H4 (cell line): ENCODE measurements at places on chromosomes 2 and 18. TPM values are rescaled to one million over a fixed set of nuclear protein-coding genes. Genes with fewer than 3 reads are reported as not detected.

TSPYL6 gene
- total RNA-seq = not detected in 2 replicates

- DNase-seq = no peak
These were observed 60.7 kb downstream of the ITGB6 start for GRCh38 chr2:160139350-160139749.

DNA sequence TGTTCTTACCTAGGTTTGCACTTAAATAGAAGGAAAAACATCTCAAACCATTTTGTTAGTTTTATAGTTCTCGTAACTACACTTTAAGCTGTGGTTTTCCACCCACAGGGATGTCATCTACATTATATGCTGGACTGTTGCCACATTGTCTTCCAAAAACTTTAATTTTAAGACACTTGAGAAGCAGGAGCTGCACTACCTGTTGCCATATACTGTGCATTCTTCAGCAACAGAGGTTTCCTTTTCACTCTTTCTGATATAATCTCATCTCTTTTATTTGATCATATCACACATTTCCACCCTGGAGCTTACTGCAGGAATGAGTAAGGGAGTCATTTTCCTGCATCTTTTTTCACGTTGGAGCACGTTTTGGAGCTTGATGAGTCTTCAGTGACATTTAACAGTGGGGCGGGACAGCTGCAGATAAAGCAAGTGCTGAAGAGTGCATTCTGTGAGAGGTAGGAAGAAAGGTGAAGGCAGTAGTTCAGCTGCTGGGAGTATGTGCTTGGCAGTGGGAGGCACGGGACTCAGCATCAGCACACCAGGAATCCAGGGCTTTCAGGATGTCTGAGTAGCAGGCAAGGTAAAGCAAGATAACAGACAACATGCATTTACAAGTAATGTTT lies 3.8 kb downstream of the LIMS1 start:
- no peak for DNase-seq

DNA sequence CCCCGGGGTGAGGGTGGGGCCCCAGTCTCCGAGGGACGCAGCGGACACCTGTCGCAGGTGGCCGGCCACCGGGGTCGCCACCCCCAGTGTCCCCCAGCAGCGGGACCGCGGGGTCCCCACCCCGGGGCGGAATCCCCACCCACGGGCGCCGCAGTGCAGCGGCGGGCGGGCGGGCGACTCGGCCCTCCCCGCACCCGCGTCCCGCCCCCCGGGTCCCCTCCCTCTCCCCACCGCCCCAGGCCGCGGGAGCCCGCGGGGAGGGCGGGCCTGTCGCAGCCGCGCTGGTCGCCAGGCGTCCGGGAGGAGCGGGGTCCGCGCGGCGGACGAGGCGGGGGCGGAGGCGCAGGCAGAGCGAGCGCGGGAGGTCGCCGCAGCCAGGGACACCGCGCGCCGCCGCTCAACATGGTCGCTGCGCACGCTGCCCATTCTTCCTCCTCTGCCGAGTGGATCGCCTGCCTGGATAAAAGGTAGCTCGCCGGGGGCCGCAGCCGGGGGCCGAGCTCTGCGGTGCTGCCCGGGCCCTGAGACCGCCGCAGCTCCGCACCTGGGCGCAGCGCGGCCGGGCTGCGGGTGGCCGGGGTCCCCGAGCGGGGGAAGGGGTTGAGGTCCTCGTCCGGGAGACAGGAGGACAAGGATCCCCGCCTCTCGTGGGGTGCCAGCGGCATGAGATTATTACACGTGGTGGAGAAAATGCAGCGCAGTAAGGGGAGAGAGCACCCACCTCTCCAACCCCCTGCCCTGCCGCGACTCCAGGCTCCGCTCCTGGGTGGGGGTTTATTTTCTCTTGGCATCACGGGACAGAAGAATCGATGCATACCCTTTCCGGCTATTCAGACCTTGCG lies at the start of gene RAPGEF4:
Gene RAPGEF4, plus strand, starts transcription at position 264 of the 842 bp plus-strand sequence. Its CDS starts 139 bp downstream, at position 403.
- DNase-seq = no peak

- DNase-seq = no peak
These were observed 15.7 kb upstream of the TTC21B start for GRCh38 chr2:165969227-165969626.

- DNase-seq = no peak
These were observed 48.0 kb upstream of the ANXA4 start for GRCh38 chr2:69693775-69694450.

DNA sequence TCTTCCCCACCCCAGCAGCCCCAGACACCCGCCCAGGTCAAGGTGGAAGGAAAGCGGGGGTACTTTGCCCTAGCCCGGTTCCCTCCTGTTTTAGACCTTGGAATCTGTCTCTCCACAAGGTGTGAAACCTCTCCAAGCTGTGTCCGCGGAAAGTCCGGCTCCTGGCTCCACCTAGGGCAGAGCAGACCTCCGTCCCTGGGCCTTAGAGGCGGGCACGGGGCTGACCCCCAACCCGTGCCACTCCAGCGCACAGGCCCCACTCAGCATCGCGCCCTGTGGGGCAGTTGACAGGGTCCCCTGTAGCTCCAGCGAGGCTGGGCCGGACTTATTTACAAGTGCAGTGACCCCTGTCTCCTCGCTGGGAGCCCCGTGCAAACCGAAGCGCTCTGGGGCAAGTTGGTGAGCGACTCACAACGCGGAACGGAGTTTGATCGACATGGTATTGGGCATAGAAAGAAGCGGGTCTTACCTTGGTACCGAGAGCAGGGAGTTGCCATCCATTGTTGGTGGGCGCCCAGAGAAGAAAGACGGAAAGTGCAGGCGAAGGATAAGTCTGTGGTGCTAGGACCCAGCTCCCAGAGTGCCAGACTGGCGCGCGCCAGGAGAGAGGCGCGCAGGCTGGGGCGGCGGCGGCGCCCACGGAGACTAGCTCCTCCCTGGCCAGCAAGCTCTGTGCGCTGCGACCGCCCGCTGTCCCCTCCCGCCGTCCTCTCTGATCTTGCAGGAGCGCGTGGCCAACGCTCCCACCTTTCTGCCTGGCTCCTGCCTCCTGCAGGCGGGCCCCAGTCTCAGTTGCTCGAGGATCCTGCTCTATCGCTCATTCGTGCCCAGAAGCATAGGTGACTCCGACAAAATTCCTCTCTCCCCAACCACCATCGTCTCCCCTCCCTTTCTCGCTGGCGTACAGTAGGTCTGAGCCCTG lies at the start of gene SPHKAP:
Gene SPHKAP, minus strand, starts transcription at position 590 of the 922 bp plus-strand sequence. Its CDS starts 89 bp downstream, at position 501.
- no peak for DNase-seq

- DNase-seq = no peak
These were observed 19.1 kb downstream of the TRAF3IP1 start for GRCh38 chr2:238339395-238339780.

DNA sequence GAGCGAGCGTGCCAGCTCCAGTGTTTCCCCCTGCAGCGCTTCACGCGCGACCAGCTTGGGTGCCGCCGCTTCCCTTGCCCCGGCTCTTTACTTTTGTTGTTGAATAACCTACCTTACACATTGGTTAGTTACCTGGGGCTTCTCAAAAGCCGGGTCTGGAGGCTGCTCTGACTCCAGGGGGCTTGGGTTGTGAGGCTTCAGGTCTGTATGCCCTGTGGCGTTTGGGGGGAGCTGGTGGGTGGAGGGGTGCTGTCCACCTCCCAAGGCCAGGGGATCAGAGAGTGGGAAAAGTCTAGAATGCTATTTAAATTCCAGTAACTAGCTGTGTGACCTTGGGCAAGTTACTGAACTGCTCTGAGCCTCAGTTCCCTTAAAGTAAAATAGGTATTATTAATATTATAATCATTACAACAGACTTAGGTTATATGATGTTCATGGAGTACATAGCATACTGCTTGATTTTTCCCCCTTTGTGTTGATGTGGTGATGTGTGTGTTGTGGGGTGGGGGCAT lies 770 bp downstream of the LYPD6B start:
- no peak for DNase-seq

DNA sequence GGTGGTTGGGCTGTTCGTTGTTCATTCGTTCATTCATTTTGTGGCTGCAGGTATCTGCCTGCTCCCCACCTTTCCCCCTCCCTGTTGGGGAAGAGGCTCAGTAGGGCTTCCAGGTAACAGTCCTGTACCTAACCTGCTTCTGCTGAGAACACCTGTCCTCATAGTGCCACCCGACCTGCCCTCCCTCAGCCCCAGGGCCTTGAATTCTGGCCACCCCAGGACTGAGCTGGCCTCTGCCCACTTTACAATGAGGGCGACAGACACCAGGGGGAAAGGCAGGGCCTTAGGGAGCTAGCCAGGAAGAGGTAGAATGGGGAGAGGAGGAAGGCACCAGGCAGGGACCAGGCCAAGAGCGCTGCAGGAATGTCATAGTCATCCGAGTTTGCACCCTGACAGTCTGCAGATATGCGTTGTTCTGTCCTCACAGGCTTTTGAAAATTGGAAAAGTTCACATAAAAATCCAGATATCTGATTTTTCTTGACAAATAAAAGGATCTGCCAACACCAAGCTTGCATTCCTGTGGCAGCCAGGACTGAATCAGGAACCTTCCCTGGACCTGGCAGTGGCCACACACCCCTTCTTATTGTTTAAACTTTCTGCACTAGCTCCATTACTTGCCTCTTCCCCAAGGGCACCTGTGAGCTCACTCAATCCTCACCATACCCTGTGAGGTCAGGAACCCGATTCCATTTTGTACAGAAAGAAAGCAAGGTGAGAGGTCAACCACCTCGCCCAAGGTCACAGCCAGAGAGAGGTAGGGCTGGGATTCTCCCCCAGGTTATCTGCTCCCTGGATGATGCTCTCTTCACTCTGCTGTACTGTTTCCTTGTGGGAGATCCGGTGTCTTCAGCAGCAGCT lies 35.3 kb upstream of the MRPL33 start:
- no peak for DNase-seq

- DNase-seq = no peak
These were observed 92.3 kb downstream of the ETAA1 start for GRCh38 chr2:67489396-67489795.

- peak; percentile 39 for DNase-seq
These were observed 138.9 kb upstream of the NABP1 start for GRCh38 chr2:191539068-191539467.

GRCh38 chr2:42881732-42882131 lies 89.3 kb upstream of the HAAO start:
- no peak for DNase-seq
